ENCODE measurements at places on chromosomes 5 and 9. TPM values are rescaled to one million over a fixed set of nuclear protein-coding genes. Genes with fewer than 3 reads are reported as not detected.

GRCh38 chr5:67677422-67677970, 480.9 kb upstream of the CD180 start:
- H3K36me3 ChIP-seq, result no peaks in the 10 kb centered on the region
- no peak overlapping the region for H3K4me3 ChIP-seq
- DNase-seq, result no peak
- H3K27ac ChIP-seq, result no peak overlapping the region
- no peaks in the 10 kb centered on the region for H3K4me1 ChIP-seq

DNA sequence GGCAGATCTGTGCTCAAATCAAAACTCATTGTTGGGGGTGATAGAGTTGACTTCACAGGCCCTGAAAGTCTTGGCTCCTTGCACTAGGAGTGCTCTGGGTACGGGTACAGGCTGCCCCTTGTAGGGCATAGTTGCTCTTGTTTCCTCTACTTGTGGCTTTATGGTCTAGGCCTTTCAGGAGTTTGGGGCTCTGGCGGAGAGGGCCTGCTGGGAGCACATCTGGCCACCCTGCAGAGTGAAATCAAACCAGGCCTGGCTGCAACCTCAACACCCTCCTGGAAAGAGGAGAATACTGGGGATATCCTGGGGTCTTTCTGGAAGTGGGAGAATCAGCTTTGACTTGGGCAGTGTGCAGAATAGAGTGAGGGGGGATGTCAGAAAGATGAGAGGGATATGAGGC, 1.5 kb downstream of the TGFBI start:
- peaks cover 30% of the 10 kb centered on the region for H3K4me1 ChIP-seq
- H3K4me3 ChIP-seq, result no peak overlapping the region
- no peaks in the 10 kb centered on the region for H3K36me3 ChIP-seq
- no peak for DNase-seq
- H3K27ac ChIP-seq, result no peak overlapping the region
- peaks cover 19% of the 10 kb centered on the region for H3K27me3 ChIP-seq

GRCh38 chr9:37639109-37639762, 11.5 kb upstream of the FRMPD1 start:
- H3K4me3 ChIP-seq, result no peak overlapping the region
- peaks cover 33% of the 10 kb centered on the region for H3K27me3 ChIP-seq
- no peaks in the 10 kb centered on the region for H3K4me1 ChIP-seq
- H3K36me3 ChIP-seq, result no peaks in the 10 kb centered on the region
- no peak for DNase-seq

- H3K4me3 ChIP-seq, result peak overlapping the region; percentile 67
- DNase-seq, result peak; percentile 22
- no peaks in the 10 kb centered on the region for H3K27me3 ChIP-seq
- H3K27ac ChIP-seq, result peak overlapping the region; percentile 94
- peaks cover 34% of the 10 kb centered on the region for H3K4me1 ChIP-seq
Measured at GRCh38 chr9:70260007-70260443, 1.2 kb downstream of the SMC5 start.

GRCh38 chr9:137745541-137745991, 126.8 kb downstream of the EHMT1 start:
- no peak overlapping the region for H3K4me3 ChIP-seq
- no peaks in the 10 kb centered on the region for H3K27me3 ChIP-seq
- peaks cover 2% of the 10 kb centered on the region for H3K4me1 ChIP-seq
- H3K36me3 ChIP-seq, result peaks cover 82% of the 10 kb centered on the region

- H3K36me3 ChIP-seq, result no peaks in the 10 kb centered on the region
- H3K27me3 ChIP-seq, result no peaks in the 10 kb centered on the region
- no peak overlapping the region for H3K4me3 ChIP-seq
- no peak for DNase-seq
- H3K27ac ChIP-seq, result no peak overlapping the region
Measured at GRCh38 chr5:68007451-68007850, 208.1 kb upstream of the PIK3R1 start.

GRCh38 chr9:99051406-99051805, 53.5 kb upstream of the TGFBR1 start:
- peak; percentile 27 for DNase-seq
- no peaks in the 10 kb centered on the region for H3K4me1 ChIP-seq
- no peak overlapping the region for H3K4me3 ChIP-seq
- H3K27me3 ChIP-seq, result no peaks in the 10 kb centered on the region

The MSANTD3 gene
- polyA plus RNA-seq, result 9.9 TPM

The IFNK gene
- polyA plus RNA-seq, result not detected

The SAXO1 gene
- polyA plus RNA-seq, result not detected

Data from stomach (tissue), 19 donors.